ENCODE measurements at places on chromosomes 4 and X. TPM values are rescaled to one million over a fixed set of nuclear protein-coding genes. Genes with fewer than 3 reads are reported as not detected.
A peak's percentile ranks its signal among the peaks of the same experiment; 100 is the strongest.

The LGI2 gene
- total RNA-seq, result 0.78 TPM

DNA sequence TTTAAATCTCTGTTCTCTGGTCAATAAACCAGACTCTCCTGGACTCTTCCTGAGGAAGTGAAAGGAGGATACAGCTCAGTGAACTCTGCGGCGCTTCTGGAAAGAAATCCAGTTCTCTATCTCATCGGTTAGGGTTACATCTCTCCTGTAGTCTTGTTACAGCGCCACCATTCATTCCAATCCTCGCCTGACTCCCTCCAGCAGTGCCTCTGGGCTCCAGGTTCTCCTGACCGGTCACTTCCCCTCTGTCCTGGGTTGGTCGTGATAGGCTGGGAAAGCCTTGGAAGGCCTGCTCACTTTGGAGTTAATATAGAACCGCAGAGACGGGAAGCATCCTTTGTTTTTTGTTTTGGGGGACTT, 97.0 kb upstream of the STOX2 start:
- DNase-seq, result peak; percentile 46
- no peak overlapping the region for H3K4me3 ChIP-seq
- H3K27ac ChIP-seq, result peak overlapping the region; percentile 79
- H3K4me1 ChIP-seq, result peaks cover 22% of the 10 kb centered on the region
- H3K36me3 ChIP-seq, result no peaks in the 10 kb centered on the region
- H3K27me3 ChIP-seq, result no peaks in the 10 kb centered on the region

DNA sequence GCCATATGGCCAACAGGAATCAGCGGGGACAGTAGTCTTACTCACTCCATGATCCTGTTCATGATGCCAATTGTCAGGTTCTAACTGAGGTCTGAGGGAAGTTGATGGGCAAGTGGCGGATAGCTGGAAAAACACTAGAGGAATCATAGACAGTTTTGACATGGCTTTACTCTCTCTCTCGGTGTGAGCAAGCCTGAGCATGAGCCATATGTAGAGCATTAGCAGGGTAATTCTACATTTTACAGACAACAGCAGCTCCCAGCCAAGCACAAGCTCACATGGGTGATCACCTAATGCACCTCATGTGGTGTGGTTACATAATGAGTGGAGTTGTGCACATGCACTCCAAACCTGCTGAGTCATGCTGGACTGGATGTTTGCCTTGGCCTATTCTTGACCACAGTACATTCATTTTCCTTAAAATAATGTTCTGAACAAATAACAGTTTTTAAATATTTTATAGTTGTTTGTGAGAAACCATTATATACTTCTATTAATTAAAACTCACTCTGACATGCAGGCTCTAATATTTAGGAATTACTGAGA, 429.2 kb downstream of the GPAT3 start:
- DNase-seq, result no peak
- no peak overlapping the region for H3K4me3 ChIP-seq
- H3K27ac ChIP-seq, result no peak overlapping the region
- no peaks in the 10 kb centered on the region for H3K36me3 ChIP-seq

GRCh38 chr4:20629186-20630106, 70.8 kb upstream of the PACRGL start:
- H3K36me3 ChIP-seq, result no peaks in the 10 kb centered on the region
- H3K27me3 ChIP-seq, result no peaks in the 10 kb centered on the region
- no peak for DNase-seq
- no peak overlapping the region for H3K4me3 ChIP-seq

DNA sequence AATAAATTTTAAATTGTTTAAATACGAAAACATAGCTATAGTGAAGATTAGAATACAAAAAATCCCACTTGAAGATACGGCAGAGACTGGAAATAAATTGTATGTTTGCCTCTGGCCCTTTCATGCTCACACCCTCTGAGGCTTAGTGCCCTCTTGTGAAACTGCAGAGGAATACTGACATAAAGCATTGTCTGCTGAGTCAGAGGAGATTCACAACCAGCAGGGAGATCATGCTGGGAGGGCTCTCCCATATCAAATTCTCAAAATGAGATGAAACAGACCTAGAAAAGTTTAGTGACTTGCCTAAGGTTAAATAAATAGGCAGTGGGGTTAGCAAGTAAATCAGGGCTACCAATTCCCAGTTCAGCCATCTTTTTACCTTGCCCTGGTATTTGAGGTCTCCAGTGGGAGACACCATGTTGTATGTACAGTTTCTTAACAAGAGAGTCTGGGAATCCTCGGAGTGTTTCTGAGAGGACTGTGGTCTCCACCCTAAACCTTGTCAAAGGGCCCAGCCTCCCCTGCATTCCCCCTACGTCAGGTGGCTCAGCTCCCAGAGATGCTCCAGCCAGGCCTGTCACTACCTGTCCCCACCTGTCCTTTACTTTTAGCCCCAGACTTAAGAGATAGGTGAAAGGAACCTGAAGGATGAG, 581.4 kb upstream of the DIPK2B start:
- H3K36me3 ChIP-seq, result no peaks in the 10 kb centered on the region
- no peak overlapping the region for H3K4me3 ChIP-seq
- no peaks in the 10 kb centered on the region for H3K27me3 ChIP-seq
- no peak overlapping the region for H3K27ac ChIP-seq

GRCh38 chrX:136268051-136269048, 17.1 kb upstream of the MAP7D3 start:
- H3K36me3 ChIP-seq, result no peaks in the 10 kb centered on the region
- H3K27me3 ChIP-seq, result no peaks in the 10 kb centered on the region
- H3K4me3 ChIP-seq, result no peak overlapping the region
- H3K27ac ChIP-seq, result no peak overlapping the region

- H3K4me1 ChIP-seq, result no peaks in the 10 kb centered on the region
- H3K36me3 ChIP-seq, result no peaks in the 10 kb centered on the region
- no peaks in the 10 kb centered on the region for H3K27me3 ChIP-seq
- no peak overlapping the region for H3K4me3 ChIP-seq
- H3K27ac ChIP-seq, result no peak overlapping the region
Measured at GRCh38 chrX:19628011-19628575, 112.8 kb upstream of the MAP3K15 start.

The MAGEA8 gene
- total RNA-seq, result not detected

The MTMR8 gene
- total RNA-seq, result 4.9 TPM

The CYLC1 gene
- not detected for total RNA-seq

Data from body of pancreas (tissue), 4 donors.